ENCODE measurements at places on chromosomes 13 and 19.

- H3K27me3 ChIP-seq: no peaks in the 10 kb centered on the region
- no peaks in the 10 kb centered on the region for H3K4me1 ChIP-seq
- DNase-seq: no peak
- no peaks in the 10 kb centered on the region for H3K36me3 ChIP-seq
- H3K27ac ChIP-seq: no peak overlapping the region
These were observed 1501.5 kb downstream of the EFNB2 start for GRCh38 chr13:105033999-105034398.

DNA sequence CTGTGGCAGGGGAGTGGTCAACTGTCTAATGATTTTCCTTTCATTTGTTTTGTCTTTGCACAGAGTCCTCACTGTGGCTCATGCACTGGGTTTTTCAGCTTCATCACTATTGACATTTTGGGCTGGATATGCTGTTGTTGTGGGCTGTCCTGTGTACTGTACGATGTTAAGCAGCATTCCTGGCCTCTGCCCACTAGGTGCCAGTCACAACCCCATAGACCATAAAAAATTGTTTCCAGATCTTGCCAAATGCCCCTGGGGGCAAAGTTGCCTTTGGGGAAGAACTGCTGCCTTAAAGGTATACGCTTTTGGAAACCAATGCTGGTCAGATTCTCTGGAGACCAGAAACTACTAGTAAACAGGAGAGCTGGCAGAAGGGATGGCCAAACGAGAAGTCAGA, 310.4 kb downstream of the SPRY2 start:
- H3K36me3 ChIP-seq: no peaks in the 10 kb centered on the region
- no peaks in the 10 kb centered on the region for H3K27me3 ChIP-seq
- no peak overlapping the region for H3K4me3 ChIP-seq

DNA sequence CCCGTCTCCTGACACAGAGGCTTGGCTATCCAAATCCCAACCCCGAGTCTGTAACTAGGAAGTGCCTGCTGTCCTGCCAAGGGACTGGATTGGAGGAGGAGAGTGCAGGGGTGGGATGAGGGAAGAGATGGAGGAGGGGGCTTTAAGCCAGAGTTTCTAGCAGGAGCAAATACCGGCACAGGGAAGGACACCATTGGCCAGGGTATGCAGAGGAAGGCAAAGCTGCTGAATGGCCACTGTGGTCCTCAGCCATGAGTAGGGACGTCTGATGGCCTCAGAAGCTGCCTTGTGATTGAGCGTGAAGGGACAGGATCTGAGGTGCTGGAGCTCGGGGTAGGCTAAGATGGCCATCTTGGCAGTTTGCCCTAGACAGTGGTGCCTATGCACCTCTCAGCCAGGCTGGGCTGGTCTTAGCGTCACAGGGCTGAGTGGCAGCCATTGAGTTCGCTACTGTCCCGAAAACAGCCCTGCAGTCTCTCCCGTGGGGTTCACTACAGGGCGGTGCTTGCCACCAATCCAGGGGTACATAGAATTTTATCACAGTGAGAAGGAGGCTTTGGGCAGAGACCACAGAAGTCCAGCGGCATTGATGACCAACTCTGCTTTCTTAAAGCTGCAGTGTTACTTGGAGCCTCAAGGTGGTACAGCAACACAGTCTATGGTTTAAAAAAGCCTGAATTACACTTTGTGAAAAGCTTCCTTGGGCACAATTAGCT, 61.8 kb downstream of the AKAP11 start:
- no peaks in the 10 kb centered on the region for H3K4me1 ChIP-seq
- DNase-seq: peak; percentile 29
- no peak overlapping the region for H3K4me3 ChIP-seq

GRCh38 chr19:49489601-49490167, 2.3 kb downstream of the RPL13A start:
- no peaks in the 10 kb centered on the region for H3K27me3 ChIP-seq
- peaks cover 8% of the 10 kb centered on the region for H3K36me3 ChIP-seq
- peak overlapping the region; percentile 88 for H3K4me3 ChIP-seq
- DNase-seq: no peak

DNA sequence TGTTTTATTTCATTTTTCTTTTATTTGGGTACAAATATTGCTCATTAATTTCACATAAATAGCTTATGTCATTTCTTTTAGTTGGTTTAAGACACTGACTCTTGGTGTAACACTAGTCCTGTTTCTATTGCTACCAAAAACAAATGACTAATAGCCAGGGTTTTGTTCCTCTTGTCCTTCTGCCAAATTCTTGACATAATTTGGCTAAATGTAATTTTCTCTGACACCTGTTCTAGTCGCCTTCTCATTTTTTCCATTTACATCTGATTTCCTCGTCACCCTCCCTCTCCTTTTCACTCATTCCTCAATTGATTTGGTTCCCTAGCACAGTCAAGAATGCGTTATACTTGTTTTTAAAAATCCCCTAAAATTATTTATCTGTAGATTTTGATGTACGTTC, 1718.7 kb downstream of the EFNB2 start:
- H3K27ac ChIP-seq: no peak overlapping the region
- H3K36me3 ChIP-seq: no peaks in the 10 kb centered on the region
- H3K4me1 ChIP-seq: no peaks in the 10 kb centered on the region
- no peak overlapping the region for H3K4me3 ChIP-seq

DNA sequence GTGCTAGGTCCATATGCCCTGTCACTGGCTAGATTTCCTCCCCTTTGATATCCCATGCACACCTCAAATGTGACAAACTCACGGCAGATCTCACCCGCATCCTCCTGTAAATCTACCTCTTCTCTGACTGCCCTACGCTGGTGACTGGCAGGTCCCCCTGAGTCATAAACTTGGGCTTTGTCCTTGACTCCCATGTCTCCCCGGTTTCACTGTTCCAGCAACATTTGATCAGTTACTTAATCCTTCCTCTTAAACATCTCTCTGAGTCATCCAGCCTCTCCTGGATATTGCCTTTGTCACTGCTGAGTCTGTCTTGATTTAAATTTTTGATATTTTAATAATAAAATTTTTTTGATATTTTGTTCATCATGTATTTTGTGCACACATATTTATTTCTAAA, 26.5 kb downstream of the FAM216B start:
- no peaks in the 10 kb centered on the region for H3K27me3 ChIP-seq
- H3K36me3 ChIP-seq: no peaks in the 10 kb centered on the region
- H3K4me1 ChIP-seq: no peaks in the 10 kb centered on the region

DNA sequence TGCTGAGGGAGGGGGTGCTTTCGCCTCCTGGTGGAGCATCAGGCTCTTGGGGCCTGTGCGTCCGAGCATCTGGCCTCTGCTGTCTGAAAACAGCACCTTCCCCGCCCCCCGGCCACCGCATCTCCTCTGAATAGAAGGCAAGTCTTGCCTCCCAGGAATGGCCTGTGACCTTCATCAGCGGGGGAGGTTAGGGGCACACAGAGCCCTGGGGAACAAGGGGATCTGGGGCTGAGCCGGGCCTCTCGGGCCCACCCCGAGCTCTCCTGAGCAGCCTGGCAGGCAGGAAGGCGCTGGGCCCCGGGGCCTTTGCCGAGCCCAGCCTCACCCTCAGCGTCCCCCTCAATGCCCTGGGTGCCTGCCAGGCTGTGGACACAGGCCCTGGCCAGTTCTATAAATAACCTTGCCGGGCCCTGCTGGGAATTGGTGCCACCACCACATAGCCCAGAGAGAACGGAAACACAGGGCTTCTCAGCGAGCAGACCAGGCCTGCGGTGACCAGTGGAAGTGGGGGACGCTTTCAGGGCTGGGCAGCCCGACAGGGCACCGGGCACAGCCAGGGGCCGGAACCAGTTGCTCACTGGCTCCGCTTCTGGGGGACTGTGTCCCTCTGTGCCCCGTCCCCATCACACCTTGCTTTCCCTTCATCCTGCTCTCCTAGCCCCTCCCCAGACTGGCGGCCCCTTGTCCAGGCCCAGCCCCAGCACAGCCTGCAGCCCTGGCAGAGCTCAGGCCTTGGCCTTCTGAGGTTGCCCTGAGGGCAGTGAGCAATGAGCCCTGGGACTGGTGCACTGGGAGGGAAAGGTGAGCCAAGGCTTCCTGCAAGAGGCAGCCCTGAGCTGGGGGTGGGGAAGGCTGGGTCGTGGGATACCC, 9.5 kb downstream of the STK11 start:
- no peaks in the 10 kb centered on the region for H3K36me3 ChIP-seq
- H3K27me3 ChIP-seq: no peaks in the 10 kb centered on the region
- H3K4me3 ChIP-seq: no peak overlapping the region

GRCh38 chr19:51882518-51882917, 5.2 kb downstream of the ZNF577 start:
- H3K4me3 ChIP-seq: no peak overlapping the region
- DNase-seq: no peak
- 0 out of 2 replicates have a peak, but pooled peaks cover 3% of the 10 kb centered on the region for H3K4me1 ChIP-seq

DNA sequence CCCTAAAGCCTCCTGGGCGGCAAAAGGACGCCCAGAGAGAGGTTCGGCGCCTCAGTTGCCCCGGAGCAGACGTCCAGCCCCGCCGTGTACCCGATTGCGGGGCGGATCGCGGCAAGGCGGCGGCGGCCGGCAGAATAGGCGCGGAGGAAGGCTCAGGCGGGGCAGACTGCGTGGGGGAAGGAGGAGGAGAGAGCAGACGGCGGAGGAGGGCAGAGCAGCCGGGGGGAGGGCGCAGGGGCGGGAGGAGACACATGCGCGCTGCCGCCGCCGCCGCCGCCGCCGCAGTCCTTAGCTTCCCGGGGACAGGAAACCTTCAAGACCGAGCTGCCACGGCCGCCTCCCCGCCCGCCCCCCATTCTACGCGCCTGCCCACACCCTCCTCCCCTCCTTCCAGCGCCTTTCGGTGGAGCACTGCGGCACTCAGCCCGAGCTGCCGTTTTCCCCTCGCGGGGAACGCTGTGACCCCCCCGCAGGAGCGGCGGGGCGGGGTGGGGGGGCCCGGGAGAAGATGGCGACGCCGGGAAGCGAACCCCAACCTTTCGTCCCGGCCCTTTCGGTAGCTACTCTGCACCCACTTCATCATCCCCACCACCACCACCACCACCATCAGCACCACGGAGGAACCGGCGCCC, at the start of gene LRCH1:
LRCH1 (plus strand) TSS at position 282 of the 632 bp plus-strand sequence; CDS start at position 509, 227 bp downstream.
- peak within 1 kb of the TSS; percentile 99 for H3K4me3 ChIP-seq
- H3K4me1 ChIP-seq: peaks cover 23% of the 10 kb centered on the region
- DNase-seq: peak; percentile 89
- no peaks in the 10 kb centered on the region for H3K27me3 ChIP-seq
- H3K27ac ChIP-seq: peak within 1 kb of the TSS; percentile 87

GRCh38 chr13:46682015-46682414, 114.9 kb downstream of the ESD start:
- no peaks in the 10 kb centered on the region for H3K36me3 ChIP-seq
- H3K27me3 ChIP-seq: no peaks in the 10 kb centered on the region
- peaks cover 61% of the 10 kb centered on the region for H3K4me1 ChIP-seq
- no peak overlapping the region for H3K4me3 ChIP-seq
- no peak for DNase-seq

- H3K4me1 ChIP-seq: peaks cover 10% of the 10 kb centered on the region
- DNase-seq: no peak
- H3K4me3 ChIP-seq: peak overlapping the region; percentile 61
- H3K36me3 ChIP-seq: no peaks in the 10 kb centered on the region
These were observed 795 bp downstream of the MLLT1 start for GRCh38 chr19:6278740-6279619.

GRCh38 chr13:32428581-32429432, 877 bp upstream of the N4BP2L1 start:
- H3K27me3 ChIP-seq: no peaks in the 10 kb centered on the region
- peaks cover 22% of the 10 kb centered on the region for H3K4me1 ChIP-seq
- H3K27ac ChIP-seq: peak overlapping the region; percentile 69
- no peak for DNase-seq

DNA sequence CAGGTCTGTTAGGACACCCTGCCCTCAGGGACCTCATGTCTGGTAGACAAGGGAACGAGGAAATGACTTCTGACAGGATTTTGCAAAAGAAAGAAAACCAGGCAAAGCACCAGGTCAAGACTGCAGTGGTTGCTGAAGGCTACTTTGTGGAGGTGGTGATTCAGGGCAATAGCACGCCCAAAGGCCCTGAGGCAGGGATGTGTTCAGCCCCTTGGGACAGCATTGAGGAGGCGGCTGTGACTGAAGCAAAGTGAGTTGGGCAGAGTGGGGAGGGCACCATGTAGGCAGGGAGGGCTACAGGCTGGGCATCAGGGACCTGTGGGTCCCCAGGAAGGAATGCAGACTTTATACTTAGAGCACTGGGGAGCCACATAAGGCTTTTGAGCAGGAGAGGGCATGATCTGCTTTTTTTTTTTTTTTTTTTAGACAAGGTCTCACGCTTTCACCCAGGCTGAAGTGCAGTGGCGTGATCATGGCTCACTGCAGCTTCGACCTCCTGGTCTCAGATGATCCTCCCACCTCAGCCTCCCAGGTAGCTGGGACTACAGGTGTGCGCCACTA, 10.8 kb upstream of the HOMER3 start:
- H3K4me1 ChIP-seq: no peaks in the 10 kb centered on the region
- H3K36me3 ChIP-seq: no peaks in the 10 kb centered on the region
- no peak overlapping the region for H3K4me3 ChIP-seq
- no peak overlapping the region for H3K27ac ChIP-seq
- no peak for DNase-seq

- no peak overlapping the region for H3K4me3 ChIP-seq
- no peak overlapping the region for H3K27ac ChIP-seq
- no peaks in the 10 kb centered on the region for H3K4me1 ChIP-seq
- no peaks in the 10 kb centered on the region for H3K36me3 ChIP-seq
- DNase-seq: no peak
These were observed 82.3 kb downstream of the UGGT2 start for GRCh38 chr13:95970878-95971277.

DNA sequence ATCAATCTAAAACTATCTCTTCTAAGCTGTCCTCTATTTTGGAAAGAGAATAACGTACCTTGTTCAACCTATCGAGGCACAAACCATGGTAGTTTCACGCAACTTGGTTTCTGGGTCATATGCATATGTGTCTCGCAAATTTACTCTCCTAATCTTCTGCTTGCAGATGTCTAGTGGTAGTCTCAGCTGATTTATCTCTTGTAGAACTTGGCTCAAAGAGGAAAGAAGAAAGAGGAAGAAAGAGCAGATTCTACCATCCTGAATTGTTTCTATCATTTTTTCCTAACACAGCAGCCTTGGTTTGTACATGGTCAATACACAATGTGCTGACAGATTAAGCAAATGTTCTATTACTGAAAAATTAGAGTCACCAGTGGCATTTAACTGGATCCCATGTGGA, 282.3 kb downstream of the SPRY2 start:
- H3K27ac ChIP-seq: no peak overlapping the region
- no peaks in the 10 kb centered on the region for H3K27me3 ChIP-seq
- H3K4me1 ChIP-seq: no peaks in the 10 kb centered on the region

- DNase-seq: peak; percentile 38
- no peaks in the 10 kb centered on the region for H3K27me3 ChIP-seq
- peaks cover 2% of the 10 kb centered on the region for H3K36me3 ChIP-seq
- H3K4me3 ChIP-seq: peak overlapping the region; percentile 97
- peak overlapping the region; percentile 29 for H3K27ac ChIP-seq
- H3K4me1 ChIP-seq: peaks cover 5% of the 10 kb centered on the region
These were observed 618 bp downstream of the TMEM38A start for GRCh38 chr19:16661480-16662034.

GRCh38 chr13:58620176-58620575, 988.6 kb downstream of the PCDH17 start:
- no peak overlapping the region for H3K27ac ChIP-seq
- H3K27me3 ChIP-seq: no peaks in the 10 kb centered on the region
- no peaks in the 10 kb centered on the region for H3K36me3 ChIP-seq
- H3K4me3 ChIP-seq: no peak overlapping the region
- H3K4me1 ChIP-seq: no peaks in the 10 kb centered on the region
- no peak for DNase-seq

- peaks cover 2% of the 10 kb centered on the region for H3K36me3 ChIP-seq
- no peaks in the 10 kb centered on the region for H3K4me1 ChIP-seq
- no peak overlapping the region for H3K27ac ChIP-seq
- no peak for DNase-seq
These were observed 4.4 kb downstream of the KXD1 start for GRCh38 chr19:18562086-18562485.

All from Caco-2 (cell line).